Endodermal cell (in vitro differentiated cells): ENCODE measurements at places on chromosomes 2 and 18.

DNA sequence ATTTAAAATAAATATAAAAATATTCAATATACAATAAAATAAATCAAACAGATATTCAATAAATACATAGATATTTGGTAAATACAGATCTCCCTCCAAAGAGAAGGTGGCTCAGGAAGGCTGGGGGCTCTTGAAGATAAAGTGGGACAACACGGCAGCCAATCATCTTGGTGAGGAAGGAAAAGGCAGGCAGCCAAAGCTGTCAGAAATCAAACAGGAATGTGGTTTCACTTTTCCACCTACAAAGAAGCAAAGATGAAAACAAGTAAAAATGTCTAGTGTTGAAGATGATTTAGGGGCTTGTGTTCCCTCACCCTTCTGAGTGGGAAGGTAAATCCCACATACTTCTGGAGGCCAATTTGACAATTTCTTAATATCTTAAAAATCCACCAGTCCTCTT is 85.7 kb downstream of the B3GNT2 start:
- DNase-seq = no peak

GRCh38 chr2:26989156-26989555 is 18.7 kb downstream of the MAPRE3 start:
- DNase-seq = no peak

GRCh38 chr18:9665314-9665713 is 42.8 kb upstream of the RAB31 start:
- no peak for DNase-seq

- DNase-seq = peak; percentile 95
These were observed 34.7 kb downstream of the NAPG start for GRCh38 chr18:10560452-10561045.

DNA sequence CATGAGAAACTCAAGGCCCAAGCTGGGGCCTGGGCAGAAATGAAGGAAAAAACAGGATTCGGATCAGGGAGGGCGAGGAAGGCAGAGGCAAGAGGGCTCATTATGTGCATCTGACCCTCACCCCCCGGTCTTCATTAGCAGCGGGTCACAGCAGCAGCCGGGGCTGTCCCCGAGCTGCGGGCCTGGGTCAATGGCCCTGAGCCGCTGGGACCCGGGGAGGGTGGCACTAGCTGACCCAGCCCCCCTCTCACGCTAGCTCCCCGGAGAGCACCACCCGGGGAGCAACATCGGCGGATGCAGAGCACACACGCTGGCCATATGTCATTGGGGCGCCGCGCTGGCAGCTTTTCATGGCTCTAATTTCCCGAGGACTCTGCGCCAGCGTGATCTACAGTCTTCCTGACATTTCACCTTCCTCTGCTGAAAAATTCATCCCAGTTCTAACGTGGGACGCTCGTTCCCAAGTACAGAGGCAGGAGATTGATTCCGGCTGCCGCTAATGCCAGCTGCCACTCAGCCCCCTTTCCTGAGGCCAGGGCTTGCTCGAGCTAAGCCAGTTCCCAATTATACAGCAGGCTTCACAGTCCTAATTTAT is 63.7 kb downstream of the EIPR1 start:
- no peak for DNase-seq
